ENCODE measurements at places on chromosomes 1 and 21.

DNA sequence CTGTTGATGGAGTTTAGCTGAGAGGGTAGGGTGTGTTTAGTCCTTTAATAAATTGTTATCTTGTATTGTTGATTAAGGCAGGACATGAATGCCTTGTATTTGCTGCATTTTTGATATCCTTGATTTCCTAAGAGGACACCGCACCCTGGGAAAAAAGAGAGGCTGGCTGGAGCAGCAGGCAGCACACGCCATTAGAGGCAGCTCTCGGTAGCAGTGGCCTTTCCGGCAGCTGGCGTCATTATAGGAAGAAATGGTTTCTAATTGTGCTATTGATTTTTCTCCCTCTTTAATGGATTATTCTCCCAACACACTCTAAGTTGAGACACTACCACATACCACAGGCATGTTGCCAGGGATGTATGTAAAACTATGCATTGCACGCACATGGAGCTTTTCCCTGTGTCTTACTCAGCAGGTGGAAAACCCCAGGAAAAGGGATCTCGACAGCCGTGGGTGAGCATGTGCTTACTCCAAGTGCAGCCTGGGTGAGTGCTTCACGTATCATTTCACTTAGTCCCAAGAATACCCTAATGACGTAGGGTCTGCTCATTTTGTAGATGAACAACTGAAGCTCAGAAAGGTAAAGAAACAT is 440.4 kb upstream of the RUNX1 start:
- H3K4me1 ChIP-seq = no peaks in the 10 kb centered on the region
- no peaks in the 10 kb centered on the region for H3K27me3 ChIP-seq
- no peaks in the 10 kb centered on the region for H3K36me3 ChIP-seq
- no peak overlapping the region for H3K4me3 ChIP-seq

GRCh38 chr1:52588027-52588426 is 14.1 kb upstream of the GPX7 start:
- no peak for DNase-seq
- no peaks in the 10 kb centered on the region for H3K36me3 ChIP-seq
- no peaks in the 10 kb centered on the region for H3K4me1 ChIP-seq
- H3K27me3 ChIP-seq = no peaks in the 10 kb centered on the region
- H3K27ac ChIP-seq = no peak overlapping the region
- H3K4me3 ChIP-seq = no peak overlapping the region

- DNase-seq = no peak
- H3K36me3 ChIP-seq = no peaks in the 10 kb centered on the region
- H3K27ac ChIP-seq = no peak overlapping the region
- H3K4me3 ChIP-seq = no peak overlapping the region
- no peaks in the 10 kb centered on the region for H3K27me3 ChIP-seq
- H3K4me1 ChIP-seq = no peaks in the 10 kb centered on the region
Measured at GRCh38 chr1:180566026-180566425, 7.3 kb downstream of the OVAAL start.

DNA sequence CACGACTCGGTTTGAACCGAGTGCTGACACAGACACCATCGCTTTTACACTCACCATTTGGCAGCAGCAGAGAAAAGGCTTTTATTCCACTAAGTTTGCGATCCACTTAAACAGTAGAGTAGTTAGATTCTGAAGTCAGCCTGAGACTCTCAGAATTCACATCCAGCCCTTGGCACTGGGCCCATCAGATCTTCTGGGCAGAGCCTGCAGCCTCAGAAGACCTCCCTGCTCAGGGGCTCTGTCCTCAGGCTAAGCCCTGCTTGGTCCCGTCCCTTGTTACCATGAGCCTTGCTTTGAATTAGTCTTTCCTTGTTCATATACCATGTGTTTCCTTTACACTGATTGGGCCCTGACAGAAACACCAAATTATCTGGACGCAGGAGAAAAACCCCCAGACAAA is 41.4 kb upstream of the AJAP1 start:
- no peak for DNase-seq
- no peak overlapping the region for H3K27ac ChIP-seq
- H3K4me1 ChIP-seq = no peaks in the 10 kb centered on the region
- no peaks in the 10 kb centered on the region for H3K27me3 ChIP-seq
- H3K36me3 ChIP-seq = no peaks in the 10 kb centered on the region
